ENCODE measurements at places on chromosomes 1 and 21. TPM values are rescaled to one million over a fixed set of nuclear protein-coding genes. Genes with fewer than 3 reads are reported as not detected.

TMEM51 gene
- total RNA-seq, result 12.3 TPM

IFFO2 gene
- total RNA-seq, result 18.8 TPM

FAM131C gene
- not detected for total RNA-seq

KRTAP6-3 gene
- not detected for total RNA-seq

AGMAT gene
- not detected for total RNA-seq

ADAMTSL4 gene
- 17.8 TPM for total RNA-seq

RPTN gene
- total RNA-seq, result not detected

SLC2A5 gene
- 3.5 TPM for total RNA-seq

SMCP gene
- total RNA-seq, result not detected

S100A3 gene
- total RNA-seq, result 2.9 TPM

All from sigmoid colon (tissue), 7 donors.